ENCODE measurements at places on chromosomes 12 and 14.
A peak's percentile ranks its signal among the peaks of the same experiment; 100 is the strongest.

- no peak for DNase-seq
These were observed 48.4 kb downstream of the PHETA1 start for GRCh38 chr12:111320258-111321050.

DNA sequence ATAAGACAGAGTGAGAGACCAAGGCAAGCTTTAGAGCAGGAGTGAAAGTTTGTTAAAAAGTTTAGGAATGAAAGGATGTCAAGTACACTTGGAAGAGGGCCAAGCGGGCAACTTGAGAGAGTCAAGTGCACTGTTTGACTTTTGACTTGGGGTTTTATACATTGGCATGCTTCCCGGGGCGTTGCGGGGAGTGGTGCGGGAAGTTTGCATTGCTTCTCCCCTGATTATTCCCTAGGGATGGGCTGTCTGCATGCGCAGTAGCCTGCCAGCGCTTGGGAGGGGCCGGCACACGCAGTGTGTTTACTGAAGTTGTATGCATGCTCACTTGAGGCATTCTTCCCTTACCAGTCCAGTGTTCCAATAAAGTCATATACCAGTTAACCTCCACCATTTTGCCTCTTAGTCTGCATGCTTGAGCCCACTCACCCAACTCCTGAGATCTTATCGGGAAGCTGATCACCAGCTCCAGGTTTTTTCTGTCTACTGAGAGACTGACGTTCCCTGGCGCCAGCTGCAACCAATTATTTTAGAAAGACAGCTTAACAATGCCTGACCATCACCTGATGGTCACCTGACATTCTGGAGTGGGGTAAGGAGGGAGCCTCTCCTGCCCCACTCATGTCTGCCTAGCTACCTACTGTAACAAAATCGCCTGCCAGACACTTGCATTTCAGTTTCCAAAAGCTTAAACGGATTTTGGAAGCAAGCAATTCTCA, 53.2 kb downstream of the DACT1 start:
- DNase-seq: no peak

GRCh38 chr12:60872219-60872618, 1276.4 kb downstream of the SLC16A7 start:
- DNase-seq: no peak

- DNase-seq: no peak
These were observed 96.2 kb downstream of the PTPRB start for GRCh38 chr12:70540996-70541395.

DNA sequence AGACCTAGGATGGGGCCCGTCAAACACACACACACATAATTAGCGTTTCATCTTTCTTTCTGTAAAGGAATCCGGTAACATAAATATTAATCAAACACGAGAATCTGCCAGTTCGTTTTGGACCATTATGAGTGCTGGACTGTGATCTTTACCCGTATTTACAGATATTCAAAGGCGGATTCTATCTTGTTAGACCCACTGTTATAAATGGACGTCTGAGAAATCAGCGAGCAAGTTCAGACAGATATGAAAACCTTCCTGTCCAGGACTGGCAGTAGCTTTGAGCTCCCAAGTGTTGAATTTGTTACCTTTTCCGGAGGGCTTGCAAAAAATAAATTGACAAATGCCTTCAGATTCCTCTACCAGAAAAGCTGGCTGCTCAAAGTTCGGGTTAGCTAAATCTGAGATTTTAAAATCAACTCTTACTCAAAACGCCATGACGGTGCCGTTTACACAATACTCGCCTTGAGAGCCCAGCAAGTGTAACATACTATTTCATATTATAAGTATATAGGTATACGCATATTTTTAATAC, 27.6 kb downstream of the BCL11B start:
- DNase-seq: no peak

- DNase-seq: no peak
These were observed 2.5 kb upstream of the ESRRB start for GRCh38 chr14:76373456-76373855.

DNA sequence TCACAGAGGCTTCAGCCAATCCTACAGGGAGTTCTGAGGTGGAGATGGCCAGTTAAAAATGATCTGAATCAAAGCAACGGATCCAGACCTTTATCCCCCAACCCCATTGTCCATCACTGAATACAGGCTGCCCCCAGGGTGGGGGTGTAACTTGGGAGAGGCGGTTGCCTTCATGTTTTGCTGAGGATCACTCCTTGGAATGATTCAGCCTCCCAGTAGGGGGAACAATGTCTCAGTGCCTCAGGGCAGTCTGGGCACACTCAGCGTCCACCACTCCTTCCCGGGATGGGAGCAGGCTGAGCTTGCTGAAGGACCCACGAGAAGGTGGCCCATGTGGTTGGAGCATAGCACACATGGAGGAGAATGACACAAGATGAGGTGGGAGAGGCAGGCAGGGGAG, 60.2 kb downstream of the RFX4 start:
- no peak for DNase-seq

- DNase-seq: no peak
These were observed 443 bp downstream of the MAGOHB start for GRCh38 chr12:10612984-10613348.

- DNase-seq: no peak
These were observed 233.3 kb upstream of the EGLN3 start for GRCh38 chr14:34184126-34184525.

GRCh38 chr12:128603573-128604115, 220.1 kb downstream of the SLC15A4 start:
- no peak for DNase-seq

DNA sequence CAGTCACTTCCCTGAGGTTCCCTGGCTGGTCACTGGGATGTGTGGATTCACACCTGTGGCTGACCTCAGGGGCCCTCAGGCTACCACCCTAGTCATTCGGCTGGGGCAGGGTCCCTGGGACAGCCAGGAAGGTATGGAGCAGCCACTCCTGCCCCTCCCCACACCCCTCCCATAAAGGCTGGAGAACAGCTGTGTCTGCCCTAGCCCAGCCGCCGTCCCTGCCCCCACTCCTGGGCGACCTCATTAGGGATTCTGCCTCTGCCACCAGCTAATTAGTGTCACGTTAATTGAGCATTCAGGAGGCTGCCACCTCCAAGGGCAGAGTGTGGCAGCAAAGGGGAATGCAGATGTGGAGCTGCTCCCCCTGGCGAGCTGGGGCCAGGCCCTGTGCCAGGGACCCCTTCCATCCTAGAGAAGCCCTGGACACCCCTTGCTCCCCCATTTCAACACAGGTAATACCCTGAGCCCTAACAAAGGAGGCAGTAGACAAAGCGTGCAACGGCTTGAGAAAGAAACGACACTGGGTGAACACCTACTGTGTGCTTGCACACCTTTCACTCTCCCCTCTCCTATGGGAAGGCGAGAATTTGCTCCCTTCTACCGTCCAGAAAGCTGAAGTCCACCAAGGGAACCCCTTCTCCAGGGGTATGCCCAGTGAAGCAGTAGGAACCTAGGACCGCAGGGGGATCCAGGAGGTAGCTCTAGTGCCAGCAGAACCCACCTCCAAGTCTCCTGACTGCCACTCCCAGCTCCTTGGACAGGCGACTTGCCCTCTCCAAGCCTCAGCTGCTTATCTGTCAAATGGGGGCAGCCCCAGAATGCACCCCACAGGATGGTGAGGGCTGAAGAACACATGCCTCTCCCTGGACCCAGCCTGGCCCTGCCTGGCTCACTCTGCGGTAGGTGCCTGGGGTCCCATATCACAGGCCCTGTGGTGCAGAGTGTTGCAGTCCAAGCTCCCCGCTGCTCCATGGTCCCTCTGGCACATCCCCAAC, 45.1 kb downstream of the FAM222A start:
- DNase-seq: no peak

GRCh38 chr14:90303473-90303872, 28.3 kb downstream of the NRDE2 start:
- no peak for DNase-seq

- no peak for DNase-seq
These were observed 27.9 kb downstream of the BAZ2A start for GRCh38 chr12:56602239-56602638.

- no peak for DNase-seq
These were observed 41.4 kb downstream of the NOC4L start for GRCh38 chr12:132185705-132186104.

GRCh38 chr12:42234970-42235369, 3.1 kb downstream of the YAF2 start:
- no peak for DNase-seq

DNA sequence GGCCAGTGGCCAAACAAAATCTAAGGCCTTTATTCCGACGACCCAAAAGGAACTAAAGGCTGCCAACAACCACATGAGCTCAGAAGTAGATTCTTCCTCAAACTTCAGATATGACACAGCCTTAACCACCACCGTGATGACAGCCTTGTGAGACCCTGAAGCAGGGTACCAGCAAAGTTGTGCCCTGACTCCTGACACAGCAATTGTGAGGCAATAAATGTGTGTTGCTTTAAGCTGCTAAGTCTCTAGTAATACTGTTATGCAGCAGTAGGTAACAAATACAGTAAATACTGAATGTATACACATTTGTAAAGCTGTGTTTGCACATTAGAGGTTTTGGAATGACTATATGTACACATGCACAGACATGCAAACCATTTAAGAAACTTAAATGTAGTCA, 10.7 kb upstream of the SLC6A13 start:
- no peak for DNase-seq

- no peak for DNase-seq
These were observed 11.7 kb downstream of the HDAC7 start for GRCh38 chr12:47808050-47808449.

DNA sequence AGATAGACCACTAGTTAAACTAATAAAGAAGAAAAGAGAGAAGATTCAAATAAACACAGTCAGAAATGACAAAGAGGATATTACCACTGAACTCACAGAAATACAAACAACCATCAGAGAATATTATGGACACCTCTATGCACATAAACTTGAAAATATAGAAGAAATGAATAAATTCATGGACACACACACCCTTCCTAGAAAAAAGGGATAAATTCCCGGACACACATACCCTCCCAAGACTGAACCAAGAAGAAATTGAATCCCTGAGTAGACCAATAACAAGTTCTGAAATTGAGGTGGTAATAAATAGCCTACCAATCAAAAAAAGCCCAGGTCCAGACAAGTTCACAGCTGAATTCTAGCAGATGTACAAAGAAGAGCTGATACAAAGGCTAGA, 187.9 kb downstream of the SEC23A start:
- no peak for DNase-seq

GRCh38 chr14:97441740-97442362, 644.7 kb downstream of the VRK1 start:
- no peak for DNase-seq

DNA sequence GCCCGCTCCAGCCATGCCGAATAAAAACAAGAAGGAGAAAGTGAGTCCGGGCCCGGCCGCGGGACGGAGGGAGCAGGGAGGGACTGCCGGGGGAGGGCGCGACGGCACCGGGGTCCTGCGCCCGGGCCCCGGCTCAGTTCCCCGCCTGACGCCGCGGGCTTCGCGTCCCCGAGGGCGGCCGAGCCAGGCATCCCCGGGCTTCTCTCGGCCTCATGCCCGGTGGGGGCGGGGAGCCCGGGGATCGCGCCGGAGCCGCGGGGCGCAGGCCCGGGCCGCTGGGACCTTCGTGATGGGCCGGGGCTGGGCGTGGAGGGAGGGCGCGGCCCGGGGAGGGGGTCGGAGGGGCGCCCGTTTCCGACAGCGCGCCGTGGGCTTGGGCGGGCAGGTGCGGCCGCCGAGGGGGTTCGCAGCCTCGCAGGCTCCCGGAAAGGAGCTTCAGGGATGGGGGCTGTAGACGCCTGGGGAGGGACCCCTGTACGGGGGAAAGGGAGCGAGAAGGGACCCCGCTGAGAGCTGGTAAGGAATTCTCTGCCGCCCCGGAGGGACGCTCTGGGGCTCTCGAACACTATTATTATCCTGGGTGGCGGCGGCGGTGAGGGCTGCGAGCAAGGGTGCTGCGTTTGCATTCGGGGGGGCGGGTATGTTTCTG, 496 bp downstream of the PPP2R5C start:
- DNase-seq: no peak

DNA sequence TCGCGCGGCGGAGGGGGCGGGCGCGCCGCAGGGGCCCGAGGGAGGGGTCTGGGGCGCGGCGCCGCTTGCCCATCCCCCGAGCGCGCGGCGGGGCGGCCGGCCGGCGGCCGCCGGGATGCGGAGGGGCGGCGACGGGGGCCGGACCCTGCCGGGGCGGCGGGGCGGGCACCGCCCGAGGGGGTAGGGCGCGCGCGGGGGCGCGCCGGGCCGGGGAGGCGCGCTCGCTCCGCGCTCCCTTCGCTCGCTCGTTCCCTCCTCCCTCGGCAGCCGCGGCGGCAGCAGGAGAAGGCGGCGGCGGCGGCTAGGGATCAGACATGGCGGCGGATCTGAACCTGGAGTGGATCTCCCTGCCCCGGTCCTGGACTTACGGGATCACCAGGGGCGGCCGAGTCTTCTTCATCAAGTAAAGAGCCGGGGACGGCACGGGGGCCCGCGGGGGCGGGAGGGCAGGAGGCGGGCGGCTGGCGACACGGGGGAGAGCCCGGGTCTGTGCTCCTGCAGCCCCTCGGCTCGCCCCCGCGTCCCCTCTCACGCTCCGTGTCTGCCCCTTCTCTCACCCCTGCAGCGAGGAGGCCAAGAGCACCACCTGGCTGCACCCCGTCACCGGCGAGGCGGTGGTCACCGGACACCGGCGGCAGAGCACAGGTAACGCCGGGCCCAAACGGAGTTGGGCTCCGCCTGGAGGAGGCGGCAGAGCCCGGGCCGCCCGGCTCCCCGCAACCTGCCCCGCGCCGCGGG, at the start of gene PLEKHA5:
Gene PLEKHA5, plus strand, starts transcription at position 248 of the 738 bp plus-strand sequence. Its CDS starts 67 bp downstream, at position 315.
- DNase-seq: peak; percentile 1

GRCh38 chr14:80587096-80587724, 354.3 kb downstream of the CEP128 start:
- no peak for DNase-seq

DNA sequence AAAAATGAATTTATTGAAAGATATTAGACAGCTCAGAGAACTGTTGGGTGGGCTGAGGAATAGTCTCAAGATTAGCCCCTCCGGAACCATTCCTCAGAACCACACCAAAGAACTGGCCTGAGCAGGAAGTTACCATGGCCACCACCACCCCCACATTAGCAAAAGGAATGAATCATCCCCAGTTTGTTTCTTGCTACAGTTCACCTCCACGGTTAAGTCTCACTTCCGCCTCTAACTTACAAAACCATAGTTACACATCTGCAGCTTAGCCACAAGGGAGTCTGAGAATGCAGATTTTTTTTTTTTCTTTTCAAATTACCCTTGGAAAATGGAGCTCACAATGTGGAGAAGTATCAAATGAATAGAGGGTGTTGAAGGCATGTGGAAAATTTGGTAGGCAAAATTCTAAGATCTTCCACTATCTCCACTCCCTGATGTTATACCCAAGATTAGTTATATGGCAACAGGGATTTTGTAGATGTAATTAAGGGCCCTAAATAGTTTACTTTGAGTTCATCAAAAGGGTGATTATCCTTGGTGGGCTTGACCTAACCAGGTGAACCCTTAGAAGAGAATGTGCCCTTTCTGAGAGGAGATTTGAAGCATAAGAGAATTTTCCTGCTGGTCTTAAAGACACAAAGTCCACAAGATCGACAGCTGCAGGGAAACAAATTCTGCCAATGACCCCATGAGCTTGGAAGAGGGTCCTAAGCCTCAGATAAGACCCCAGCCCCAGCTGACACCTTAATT, 129.8 kb upstream of the KRR1 start:
- no peak for DNase-seq

- DNase-seq: no peak
These were observed 158.7 kb downstream of the METTL25 start for GRCh38 chr12:82517027-82517426.

- DNase-seq: no peak
These were observed 476.6 kb downstream of the RMST start for GRCh38 chr12:97939156-97939555.
